ENCODE measurements at places on chromosomes 5 and 9. TPM values are rescaled to one million over a fixed set of nuclear protein-coding genes. Genes with fewer than 3 reads are reported as not detected.

- H3K36me3 ChIP-seq = no peaks in the 10 kb centered on the region
- H3K27me3 ChIP-seq = no peaks in the 10 kb centered on the region
- H3K4me3 ChIP-seq = peak overlapping the region; percentile 9
- peak overlapping the region; percentile 59 for H3K27ac ChIP-seq
- peak; percentile 66 for DNase-seq
Measured at GRCh38 chr9:15135164-15135792, 171.7 kb downstream of the TTC39B start.

DNA sequence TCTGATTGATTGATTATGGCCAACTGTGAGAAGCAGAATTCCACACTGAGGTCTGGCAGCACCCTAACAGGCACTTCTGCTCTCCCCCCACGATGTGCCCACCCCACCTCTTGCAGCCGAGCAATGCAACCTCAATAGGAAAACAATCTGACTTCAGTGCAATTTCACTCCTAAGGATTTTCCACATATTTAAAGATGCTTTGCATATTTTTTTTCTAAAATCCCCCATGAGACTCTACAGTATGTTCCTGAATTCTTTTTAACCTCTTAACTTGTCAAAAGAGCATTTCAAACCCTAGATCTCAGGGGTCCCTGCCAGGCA, 243.1 kb downstream of the AUH start:
- H3K27me3 ChIP-seq = no peaks in the 10 kb centered on the region
- DNase-seq = no peak
- peaks cover 23% of the 10 kb centered on the region for H3K4me1 ChIP-seq
- H3K36me3 ChIP-seq = no peaks in the 10 kb centered on the region
- H3K27ac ChIP-seq = no peak overlapping the region

The PIP5K1B gene
- total RNA-seq = 5.9 TPM

The FOXD4L3 gene
- total RNA-seq = not detected

The ADRA1B gene
- 0.32 TPM for total RNA-seq

All from neural crest cell (in vitro differentiated cells).